ENCODE measurements at places on chromosomes 11 and 22.

DNA sequence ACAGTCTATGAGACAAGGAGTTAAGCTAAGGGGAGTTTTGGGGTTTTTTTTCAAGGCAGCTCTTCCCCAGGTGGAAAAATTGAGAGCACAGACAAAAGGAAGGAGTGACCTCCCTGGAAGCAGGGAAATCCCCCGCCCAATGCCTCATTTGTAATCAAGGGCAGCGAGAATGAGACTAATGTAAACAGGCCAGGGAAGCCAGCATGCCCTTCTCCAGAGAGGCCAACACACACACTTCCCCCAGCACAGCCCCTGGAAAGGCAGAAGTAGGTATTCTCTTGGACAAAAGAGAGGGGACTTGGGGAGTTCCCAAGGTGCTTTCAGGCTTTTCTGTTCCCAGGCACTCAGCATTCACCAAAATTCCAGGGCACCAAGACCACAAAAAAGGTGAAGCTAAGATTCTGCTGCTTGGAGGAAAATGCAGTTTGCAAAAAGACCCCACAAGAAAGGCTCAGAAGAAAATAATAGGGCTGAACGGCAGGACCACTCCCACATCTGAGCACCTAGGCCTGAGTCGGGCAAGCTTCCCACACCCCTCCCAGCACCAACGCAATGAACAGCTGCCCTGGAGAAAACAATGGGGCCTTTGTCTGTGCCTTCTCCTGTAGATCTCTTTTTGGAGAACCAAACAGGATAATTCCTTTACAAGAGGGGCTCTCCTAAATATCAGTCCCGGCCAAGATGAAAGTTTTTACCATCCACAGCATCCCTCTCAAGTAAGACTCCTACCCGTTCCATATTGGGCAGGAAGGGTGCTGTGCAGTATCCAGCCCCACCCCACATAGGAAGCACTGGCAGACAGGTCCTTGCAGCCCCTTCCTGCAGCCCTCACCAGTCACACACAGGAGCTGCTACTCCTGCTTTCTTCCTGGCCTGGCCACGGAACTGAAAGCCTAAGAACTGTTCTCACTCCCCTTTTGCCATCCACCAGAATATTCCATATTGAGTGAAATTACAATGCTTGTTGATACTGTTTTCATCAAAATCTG is 70.7 kb upstream of the AKIP1 start:
- no peak for DNase-seq

DNA sequence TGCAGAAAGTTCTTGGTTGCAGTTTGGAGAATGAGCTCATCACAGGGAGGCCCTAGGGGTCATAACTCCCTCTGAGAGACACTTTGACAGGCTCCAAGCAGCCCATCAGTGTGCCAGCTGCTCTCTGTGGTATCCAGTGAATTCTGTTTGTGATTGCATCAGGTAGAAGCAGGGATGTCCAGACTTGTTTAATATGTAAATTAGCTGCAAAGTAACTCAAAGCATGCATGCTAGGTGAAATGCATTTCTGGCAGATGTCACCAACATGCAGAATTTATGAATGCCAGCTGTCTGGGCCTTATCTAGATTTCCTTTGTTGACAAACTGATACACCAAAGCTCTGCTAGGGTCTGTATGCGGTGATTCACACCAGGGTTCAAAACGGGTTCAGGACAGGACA is 123.6 kb upstream of the MTNR1B start:
- no peak for DNase-seq

DNA sequence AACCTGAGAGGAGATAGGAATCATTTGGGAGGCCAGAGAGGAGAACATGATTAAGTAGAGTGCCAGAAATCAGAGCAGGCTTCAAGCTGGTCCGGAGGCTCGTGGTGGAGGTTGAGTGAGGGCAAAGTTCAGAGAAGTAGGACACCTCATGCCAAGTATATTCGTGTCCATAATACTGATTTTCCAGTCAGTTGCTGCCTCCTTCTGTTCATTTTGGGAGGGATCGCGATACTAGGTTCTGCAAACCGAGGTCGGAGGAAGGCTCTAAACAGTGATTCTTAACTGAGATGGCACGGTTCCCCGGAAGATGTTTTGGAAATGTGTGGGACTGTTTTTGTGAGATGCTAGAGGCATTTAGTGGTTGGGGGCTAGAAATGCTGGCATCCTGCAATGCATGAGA is 13.6 kb upstream of the CD3E start:
- peak; percentile 12 for DNase-seq

GRCh38 chr22:20095521-20095920 is 15.5 kb downstream of the DGCR8 start:
- DNase-seq, result no peak

- no peak for DNase-seq
These were observed 60.4 kb downstream of the TRAF6 start for GRCh38 chr11:36449561-36450096.

DNA sequence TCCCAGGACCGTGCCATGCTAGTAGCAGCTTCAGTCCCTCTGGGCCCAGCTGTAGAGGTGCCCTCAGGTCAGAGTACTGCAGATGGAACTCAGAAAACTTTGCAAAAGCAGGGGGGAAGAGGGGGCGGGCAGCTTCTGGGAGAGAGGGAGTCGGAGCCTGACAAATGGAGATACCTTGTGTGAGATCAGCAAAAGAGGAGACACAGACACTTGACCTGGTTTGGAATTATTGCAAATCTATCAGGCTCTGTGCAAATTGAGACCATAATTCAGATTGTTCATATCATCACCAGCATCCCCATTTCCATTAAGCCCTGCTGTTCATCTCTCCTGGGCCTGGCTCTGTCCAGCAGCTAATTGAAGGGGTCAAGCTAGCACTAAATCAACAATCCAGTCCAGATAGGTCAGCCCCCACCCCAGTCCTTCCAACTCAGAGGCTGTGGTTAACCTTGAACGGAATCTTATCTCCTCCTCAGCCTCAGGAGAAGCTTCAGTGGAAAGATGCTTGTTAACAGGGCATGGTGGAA is 292.6 kb upstream of the PLET1 start:
- DNase-seq, result no peak

GRCh38 chr11:104897891-104898684 is at the start of gene CASP12:
Gene CASP12, minus strand, starts transcription at chr11:104898460.
- DNase-seq, result no peak

- no peak for DNase-seq
These were observed 28.2 kb downstream of the A4GALT start for GRCh38 chr22:42692239-42693054.

GRCh38 chr11:94708642-94709041 is 59.5 kb upstream of the AMOTL1 start:
- DNase-seq, result no peak

DNA sequence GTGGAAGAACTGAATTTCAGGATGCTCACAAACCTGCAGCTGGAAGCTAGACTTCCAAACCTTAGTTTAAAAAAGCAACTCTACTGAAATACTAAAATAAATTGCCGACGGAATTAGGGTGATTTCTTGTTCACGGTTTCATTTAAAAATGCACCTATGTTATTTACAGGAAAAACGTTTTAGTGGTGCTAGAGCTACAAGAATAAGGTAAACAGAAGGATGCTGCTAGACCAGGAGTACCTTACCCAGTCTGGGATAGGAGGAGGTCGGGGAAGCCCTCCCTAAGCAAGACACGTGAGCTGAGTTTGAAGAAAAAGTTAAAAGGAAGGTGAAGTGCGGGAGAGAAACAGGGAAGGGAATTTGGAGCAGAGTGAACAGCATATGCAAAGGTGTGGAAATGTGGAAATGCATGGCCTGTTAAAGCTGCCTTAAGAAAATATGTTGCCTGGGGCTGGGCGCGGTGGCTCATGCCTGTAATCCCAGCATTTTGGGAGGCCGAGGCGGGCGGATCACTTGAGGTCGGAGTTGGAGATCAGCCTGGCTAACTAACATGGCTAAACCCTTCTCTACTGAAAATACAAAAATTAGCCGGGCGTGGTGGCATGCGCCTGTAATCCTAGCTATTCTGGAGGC is 1.4 kb upstream of the FTH1 start:
- DNase-seq, result no peak

- DNase-seq, result peak; percentile 16
These were observed 1.4 kb upstream of the KREMEN1 start for GRCh38 chr22:29071261-29072045.

- no peak for DNase-seq
These were observed 37.1 kb upstream of the NFRKB start for GRCh38 chr11:129932381-129933067.

DNA sequence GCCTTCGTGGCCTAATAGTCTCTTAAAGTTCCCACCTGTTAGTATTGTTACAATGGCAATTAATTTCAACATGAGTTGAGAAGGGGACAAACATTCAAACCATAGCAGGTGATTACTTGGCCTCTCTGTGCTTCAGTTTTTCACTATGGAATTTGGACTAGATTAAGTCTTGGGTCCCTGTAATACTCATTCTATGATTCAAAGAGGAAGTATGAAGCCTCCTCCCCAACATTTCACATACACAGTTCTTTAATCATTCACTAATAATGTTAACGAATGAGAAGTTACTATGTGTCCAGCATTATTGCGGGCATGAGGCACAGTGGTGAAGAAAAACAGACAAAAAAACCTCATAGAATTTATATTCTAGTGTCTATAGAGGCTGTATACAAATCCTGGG is 19.9 kb upstream of the USP47 start:
- no peak for DNase-seq

DNA sequence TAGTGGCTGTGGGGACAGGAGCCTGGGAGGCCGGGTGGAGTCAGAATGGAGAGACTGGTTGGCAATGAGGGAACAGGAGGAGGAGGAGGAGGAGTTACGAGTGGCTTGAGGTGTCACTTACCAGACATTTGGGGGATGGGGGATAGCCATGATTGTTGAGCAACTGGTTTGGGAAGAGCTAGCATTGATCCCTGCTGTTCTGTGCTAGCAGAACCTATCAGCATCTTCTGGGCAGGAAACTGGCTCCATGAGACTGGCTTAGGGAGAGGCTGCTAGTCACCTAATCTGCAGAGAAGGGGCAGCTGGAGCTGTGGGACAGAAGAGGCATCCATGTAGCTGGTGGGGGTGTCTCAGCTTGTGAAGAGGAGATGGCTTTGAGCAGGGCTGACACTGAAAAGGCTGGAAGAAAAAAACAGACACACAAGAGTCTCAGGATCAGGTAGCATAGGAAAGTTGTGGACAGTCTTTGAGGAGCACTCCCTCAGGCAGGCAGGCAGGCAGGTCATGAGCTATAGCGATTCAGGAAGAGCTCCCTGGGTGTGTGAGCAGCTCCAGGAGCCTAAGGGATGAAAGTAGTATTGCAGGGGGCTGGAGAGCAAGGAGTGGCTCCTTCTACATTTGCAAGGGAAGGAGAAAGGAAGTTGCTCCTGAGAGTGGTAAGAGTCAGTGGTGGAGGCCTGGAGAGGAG is 22.3 kb downstream of the PIK3IP1 start:
- no peak for DNase-seq

DNA sequence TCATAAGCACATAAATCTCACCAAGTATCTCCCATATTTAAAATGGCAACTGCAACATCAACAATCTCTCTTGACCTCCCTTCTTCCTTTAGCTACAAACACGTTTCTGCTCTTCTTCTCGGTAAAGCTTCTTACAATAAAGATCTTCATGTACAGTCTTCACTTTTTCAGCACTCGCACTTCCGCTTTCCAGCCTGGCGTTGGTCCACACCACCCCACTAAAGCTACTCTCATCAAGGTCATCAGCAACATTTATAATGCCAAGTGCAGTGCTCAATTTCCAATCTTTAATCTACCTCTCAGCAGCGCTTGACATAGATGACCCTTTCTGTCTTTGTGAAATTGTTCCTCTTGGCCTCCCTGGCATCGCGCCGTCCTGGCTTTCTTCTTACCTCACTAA is 33.6 kb downstream of the NTM start:
- DNase-seq, result no peak

DNA sequence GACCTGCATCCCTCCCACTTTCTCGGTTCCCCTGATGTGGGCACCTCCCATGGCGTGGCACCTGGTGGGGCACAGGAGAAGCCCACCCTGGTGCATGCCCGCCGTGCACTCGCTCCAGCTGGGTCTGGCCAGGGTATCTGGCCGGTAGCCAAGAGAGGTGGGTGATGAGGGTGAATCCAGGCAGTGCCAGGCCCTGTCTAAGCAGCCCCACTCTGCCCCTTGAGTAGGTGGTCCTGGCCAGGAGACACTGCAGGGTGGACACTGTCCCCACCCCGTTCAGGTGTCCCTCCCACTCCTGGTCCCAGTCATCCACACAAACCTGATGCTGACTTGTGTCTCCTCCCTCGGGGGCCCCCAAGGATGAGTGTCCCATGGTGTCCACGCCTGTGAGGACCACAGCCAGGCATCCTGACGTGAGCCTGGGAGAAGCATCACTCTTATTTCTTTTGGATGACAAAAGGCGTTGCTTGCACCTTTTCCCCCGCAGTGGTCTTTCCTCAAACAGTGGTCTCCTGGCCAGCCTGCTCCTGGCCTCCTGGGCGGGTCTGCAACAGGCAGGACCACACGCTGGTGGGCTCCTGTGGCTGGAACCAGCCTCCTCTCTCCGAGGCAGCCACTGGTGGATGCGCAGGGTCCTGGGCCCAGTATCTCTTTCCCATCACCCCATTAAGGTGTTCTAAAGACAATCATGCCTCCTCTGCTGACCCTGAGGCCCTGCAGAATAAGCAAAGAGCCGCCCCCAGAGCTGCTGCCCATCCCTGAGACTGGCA is 922.3 kb downstream of the BRD1 start:
- no peak for DNase-seq

Data from effector CD4-positive, alpha-beta T cell (primary cell).